Activated T-cell treated with anti-CD3 and anti-CD28 coated beads, Interleukin-2, amount 50 U/mL, for 72 hours (primary cell): ENCODE measurements at places on chromosomes 4 and X.

- DNase-seq: no peak
Observed at GRCh38 chrX:3231766-3232165, 114.7 kb downstream of the MXRA5 start.

GRCh38 chr4:76610751-76611547, 175.9 kb downstream of the SHROOM3 start:
- no peak for DNase-seq

DNA sequence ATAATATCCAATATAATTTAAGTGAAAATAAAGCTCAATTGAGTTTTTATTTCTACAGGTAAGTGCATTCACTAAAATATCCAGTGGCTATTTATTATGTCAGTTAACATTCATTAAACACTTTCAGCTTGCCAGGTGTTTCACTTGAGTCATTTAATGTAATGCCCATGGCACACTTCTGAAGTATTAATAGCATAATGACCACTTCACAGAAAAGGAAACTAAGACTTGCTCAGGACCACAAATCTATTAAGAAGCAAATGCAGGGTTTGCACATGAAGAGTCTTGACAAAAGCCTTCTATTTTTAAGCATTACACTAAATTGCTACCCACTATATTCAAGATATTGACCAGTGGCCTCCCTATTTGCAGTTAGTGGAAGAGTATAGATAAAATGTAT, 612.7 kb downstream of the KCTD8 start:
- DNase-seq: no peak

GRCh38 chr4:122777846-122778673, 45.6 kb downstream of the BBS12 start:
- DNase-seq: no peak

DNA sequence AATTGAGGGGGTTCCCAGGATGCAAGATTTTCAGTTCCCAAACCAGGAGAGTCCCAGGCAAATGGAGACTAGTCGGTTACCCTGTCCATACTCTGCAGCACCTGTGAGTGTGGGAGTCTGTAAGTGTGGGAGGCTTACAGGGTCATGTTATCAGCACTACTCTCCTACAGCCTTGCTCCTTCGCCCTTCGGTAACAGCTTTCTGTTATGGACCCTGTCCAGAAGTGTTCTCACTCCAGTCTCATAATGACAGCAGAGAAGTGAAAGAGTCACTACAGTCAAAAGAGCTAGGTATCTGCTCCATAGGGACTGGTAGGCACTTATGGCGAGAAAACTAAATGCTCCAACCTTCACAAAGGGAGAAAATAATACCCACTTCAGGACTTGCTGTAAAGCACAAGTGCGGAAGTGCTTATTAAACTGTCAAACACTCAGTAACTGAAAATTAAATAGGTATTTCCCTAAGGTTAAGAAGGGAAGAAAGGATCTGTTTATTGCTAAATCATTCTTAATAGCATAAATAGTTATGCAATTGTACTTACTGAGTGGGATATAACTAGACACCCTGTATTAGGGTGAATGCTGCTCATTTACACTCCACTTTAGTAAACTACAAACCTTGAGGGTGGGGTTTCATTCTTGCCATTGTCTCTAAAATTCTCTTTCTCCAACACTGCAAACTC, 2.7 kb upstream of the ADH7 start:
- DNase-seq: no peak

- DNase-seq: no peak
Observed at GRCh38 chr4:16669036-16669435, 229.4 kb downstream of the LDB2 start.

DNA sequence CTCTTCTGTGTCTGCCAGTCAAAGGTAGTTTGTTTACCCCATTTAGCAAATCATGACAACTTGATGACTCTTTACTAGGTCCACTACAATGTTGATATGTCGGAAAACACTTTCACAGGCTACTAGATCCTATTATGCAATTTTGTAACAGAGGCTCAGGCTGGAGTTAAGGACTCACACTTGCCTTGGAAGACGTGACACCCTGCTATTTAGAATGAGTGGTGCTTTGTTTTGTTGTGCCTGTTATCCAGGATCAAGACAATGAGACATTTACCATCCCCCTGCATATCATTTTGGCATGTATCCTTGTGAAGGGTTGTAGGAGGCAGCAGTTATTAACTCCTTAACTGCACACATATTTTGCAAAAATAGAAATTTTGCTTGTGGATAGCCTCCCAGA, 263.7 kb downstream of the IL1RAPL1 start:
- no peak for DNase-seq

- no peak for DNase-seq
Observed at GRCh38 chrX:134551376-134552048, 91.5 kb downstream of the HPRT1 start.

DNA sequence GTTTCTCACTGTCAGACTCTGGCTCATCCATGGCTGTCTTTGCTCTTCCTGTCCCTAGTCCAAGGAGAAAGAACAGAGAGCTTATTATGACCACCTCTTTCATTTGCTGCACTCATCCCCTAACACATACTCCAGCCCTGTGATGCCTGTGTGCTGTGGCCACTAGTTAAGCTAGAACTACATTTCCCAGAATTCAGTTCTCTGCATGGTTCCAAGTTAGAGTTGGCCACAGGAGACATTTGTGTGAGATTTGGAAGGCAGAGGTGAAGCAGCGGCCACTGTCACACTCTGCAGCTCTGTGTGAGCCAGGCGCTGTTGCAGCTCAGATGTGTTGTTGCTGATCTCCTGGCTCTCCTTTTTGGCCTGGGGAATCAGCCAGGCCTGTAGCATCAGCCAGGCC, 188.2 kb upstream of the ATP6AP2 start:
- no peak for DNase-seq

GRCh38 chrX:118884552-118885138, 61.0 kb downstream of the ZCCHC12 start:
- no peak for DNase-seq

DNA sequence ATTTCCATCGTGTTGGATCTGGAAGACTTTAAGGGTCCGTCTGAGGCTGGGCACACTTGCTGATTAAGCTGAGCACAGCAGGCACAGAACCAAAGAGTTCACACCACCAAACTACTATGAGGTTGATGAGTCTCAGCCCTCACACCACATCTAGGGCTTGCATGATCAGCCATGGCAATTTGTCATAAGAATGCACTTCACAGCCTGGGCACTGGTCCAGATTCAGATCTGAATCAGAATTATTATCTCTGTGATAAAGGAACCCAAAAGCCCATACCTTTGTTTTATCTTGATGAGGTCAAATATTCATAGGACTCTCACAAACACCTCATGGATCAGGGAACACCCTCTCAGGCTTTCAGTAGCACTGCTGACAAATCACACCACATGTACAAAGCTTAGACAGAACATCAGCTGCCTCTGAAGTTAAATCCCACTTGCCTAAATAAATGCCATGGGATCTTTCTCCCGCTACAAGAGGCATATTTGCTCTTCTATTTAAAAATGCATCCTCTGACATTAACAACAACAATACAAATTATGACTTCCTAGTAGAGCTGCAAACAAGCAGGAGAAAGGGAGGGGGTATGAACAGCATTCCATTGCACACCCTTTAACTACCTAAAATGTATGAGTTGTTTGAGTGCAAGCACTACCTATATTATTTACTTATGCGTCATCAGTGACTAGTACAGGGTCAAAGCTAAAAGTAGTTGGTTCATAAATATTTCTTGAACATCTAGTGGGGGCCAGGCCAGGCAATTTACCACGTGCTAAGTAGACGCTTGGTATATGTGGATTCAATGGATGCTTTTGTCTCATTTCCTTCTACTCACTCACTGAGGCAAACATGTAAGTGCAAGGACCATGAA, 186.3 kb upstream of the FGF13 start:
- no peak for DNase-seq

DNA sequence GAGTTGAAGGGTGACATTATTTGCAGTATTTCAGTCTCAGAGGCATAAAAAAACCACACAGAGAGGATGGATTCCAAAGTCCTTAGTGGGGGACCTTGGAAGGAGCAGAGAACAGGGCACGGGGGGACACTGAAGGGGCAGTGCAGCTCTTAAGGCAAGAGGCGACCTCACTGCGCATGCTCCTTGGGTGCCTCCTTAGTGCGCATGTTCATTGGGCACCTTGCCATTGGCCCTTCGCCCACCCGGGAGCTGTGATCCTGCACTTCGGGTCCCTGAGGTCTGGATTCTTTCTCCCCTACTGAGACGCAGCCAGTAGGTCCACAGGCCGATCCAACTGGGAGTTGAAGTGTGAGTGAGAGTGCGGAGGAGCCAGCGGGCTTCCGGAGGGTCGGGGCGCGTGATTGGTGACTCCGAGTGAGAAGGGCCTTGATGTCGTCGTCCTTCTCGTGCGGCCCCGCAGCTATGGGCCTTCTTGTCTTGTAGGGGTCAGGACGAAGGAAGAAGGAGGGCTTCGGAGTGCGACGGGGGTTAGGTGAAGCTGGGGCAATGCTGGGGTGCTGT, at the start of gene XAGE5:
Gene XAGE5 (plus strand): TSS at position 223 of the 561 bp plus-strand sequence. CDS start 1,280 bp downstream, outside the sequence.
- DNase-seq: no peak
